ENCODE measurements at places on chromosomes 11 and 22.
A peak's percentile ranks its signal among the peaks of the same experiment; 100 is the strongest.

DNA sequence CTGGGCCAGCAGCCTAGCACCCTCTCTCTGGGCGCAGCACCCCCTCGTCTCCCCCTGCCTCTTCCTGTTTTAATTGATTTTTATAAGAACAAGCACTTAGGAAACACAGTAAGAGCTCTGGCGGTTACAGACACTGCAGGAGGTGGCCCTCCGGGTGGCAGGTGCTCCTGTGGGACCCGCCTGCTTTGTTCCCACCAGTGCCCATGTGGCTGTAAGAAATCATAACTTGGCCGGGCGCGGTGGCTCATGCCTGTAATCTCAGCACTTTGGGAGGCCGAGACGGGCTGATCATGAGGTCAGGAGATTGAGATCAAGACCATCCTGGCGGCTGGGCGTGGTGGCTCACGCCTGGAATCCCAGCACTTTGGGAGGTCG, 18.4 kb downstream of the TSPAN4 start:
- no peak for DNase-seq

DNA sequence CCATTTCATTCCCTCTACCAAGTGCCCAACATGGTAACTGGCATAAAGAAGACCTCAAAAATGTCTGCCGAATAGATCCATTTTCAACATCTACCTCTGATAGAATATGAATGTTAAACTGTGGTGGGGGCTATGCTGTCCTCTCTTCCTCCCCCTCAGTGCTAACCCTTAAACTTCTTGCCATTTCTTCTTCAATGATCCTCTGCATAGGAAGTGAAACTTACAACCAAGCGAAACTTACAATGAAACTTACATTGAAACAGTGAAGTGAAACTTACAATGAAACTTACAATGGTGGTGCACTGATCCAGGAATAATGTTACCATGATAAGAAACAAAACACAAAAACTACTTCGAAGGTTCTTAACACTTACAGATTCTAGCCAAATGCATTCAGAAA, 4.7 kb downstream of the RTCB start:
- no peak for DNase-seq

DNA sequence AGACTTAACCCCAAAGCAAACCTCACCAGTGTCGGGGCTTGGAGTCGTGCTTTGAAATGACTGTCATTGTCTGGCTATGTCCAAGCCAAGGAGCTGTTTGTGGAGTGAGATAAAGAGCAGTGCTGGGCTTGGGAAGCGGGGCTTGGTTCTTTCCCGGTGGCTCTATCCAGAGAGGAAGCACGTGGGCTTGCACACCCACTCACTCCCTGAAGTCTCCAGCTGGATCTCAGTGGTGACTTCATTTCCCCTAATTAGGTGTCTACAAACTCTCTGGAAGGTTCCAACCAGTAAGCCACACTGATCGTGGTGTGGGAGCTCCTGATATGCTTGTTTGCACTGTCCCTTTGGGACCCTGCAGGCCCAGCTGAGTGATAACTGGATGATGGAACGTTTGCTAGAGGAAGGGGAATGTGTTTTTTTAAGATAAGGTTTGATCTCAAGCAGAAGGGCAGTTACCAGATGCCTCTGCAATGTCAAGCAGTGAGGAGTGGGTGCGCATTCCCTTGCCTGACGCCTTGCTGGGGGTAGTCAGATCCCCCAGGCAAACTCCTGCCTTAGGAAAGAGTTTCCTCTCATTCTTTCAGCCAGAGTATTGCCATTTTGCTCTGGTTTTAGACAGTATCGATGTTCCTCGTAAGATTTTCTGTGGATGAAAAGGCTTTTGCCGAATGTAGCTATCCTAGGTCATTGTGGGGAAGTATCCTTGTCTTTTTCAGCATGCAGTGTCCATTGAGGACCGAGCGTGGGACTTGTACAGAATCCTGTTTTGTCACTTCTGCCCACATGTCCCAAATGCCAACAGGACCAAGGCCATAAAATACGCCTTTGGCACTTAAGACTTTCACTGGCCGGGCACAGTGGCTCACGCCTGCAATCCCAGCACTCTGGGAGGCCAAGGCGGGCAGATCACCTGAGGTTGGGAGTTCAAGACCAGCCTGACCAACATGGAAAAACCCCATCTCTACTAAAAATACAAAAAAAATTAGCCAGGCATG, 90.9 kb downstream of the MICAL2 start:
- no peak for DNase-seq

DNA sequence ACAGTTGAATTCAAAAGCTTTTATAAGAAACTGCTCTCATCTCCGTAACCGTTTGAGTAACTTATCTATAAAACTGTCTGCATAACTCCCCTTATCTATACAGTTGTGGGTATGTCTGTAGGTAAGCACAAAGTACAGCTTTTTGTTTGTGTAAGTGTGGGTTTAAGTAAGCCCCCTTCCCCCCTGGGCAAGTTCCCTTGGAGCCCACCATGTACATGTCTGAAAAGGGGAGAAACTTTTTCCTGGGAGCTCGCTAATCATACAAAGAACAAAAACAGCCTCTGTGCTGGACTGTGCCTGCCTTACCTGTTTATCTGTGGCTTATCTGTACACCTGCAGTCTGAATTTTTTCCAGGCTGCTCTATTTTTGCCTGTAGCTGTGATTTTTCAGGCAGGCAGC, 36.3 kb upstream of the TMEM45B start:
- no peak for DNase-seq

GRCh38 chr11:116300232-116300631, 472.6 kb downstream of the BUD13 start:
- DNase-seq: no peak

GRCh38 chr11:73308961-73309919, 1.2 kb downstream of the ARHGEF17 start:
- DNase-seq: peak; percentile 94

GRCh38 chr11:43578346-43579170, 102.0 kb upstream of the HSD17B12 start:
- no peak for DNase-seq

DNA sequence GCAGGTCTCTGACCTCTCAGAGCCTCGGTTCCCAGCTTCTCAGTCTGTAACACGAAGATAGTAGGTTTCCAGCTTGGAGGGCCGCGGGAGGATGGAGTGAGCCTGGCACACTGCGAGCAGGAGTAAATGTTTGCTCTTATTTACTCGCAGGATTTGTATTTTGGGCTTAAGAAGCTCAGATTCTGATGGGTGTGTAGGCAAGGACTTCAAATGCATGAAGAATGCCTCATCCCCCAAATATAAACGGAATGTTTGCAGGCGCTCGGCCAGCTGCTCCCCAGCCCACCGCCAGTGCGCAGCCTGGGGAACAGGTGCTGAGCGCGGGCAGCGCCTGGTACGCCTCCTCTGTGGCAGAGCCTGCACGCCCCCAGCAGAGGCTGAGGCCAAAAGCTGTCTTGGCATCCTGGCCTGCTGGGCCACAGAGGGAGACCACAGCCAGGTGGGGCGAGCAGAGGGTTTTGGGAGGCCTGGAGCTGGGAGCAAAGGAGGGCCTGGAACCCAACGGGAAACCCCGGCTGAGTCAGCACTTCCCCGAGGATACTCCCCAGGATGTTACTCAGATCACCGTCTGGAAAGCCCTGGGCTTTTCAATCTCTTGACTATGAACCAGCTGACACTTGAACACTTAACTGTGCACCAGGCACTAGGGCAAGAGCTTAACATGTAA, 9.4 kb downstream of the EHD1 start:
- DNase-seq: no peak

DNA sequence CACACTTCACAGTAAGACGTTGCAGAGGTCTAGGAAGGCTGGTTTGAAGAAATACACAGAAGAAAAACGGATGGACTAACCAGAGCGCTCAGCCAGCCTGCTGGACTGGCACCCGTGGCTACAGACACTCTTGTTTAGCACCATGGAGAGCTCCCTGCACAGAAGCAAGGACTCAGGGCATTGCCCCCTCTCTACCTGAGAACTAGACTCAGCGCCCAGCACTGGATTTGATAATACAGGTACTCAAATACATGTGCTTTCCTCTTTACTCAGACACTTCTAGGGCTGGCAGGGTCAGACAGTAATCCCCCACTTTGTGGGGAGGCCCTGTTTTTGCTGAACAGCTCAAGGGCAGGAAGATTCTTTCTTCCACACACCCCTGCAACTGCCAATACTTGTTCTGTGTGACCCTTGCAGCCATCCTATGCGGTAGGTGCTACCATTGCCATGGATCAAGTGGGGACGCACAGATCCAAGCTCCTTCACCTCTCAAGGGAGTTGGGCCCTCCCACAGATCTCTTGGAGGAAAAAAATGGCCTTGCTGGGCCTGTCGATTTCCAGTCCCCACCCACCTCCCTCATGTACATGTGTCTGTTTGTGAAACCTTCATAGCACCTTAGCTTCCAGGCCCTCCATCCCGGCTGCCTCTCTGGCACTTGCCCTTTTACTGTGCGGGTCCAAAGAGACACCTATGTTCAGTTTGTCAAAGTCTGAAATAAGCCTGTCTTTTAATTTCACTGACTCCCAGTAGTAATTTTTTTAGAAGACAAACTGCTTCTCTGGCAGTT, 5.1 kb upstream of the P2RX6 start:
- no peak for DNase-seq

DNA sequence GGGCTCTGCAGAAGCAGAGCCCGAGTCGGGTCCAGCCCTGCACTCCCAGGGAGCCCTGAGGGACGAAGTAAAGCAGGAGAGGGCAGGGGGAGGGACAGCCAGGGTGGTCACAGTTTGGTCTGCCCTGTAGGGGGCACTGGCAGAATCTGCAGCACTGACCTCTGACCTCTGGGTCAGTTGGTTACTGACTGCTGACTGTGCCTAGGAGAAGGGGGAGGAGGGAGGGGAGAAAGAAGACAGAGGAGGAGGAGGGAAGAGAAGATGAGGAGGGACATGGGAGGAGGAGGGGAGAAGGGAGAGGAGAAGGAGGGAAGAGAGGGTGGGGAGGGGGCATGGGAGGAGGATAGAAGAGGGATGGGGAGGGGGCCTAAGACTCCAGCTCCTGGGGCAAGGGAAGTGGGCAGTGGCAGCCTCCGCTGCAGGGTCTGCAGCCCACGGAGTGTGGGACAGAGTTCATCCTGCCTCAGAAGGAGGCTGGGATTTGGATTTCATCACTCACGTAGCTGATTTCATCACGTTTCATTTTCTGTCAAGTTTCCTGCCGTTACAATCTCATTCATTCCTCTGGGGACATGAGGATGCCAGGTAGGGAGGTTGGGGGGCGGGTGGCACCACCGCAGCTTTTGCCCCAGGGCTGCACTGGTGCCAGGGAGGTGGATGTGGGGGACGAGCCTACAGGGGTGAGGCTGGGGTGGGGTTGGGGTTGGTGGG, 55.2 kb downstream of the FLRT1 start:
- DNase-seq: no peak

GRCh38 chr11:64131683-64132190, 34.2 kb downstream of the MACROD1 start:
- peak; percentile 67 for DNase-seq

- DNase-seq: peak; percentile 19
Measured at GRCh38 chr22:49211176-49211575, 616.5 kb downstream of the BRD1 start.

DNA sequence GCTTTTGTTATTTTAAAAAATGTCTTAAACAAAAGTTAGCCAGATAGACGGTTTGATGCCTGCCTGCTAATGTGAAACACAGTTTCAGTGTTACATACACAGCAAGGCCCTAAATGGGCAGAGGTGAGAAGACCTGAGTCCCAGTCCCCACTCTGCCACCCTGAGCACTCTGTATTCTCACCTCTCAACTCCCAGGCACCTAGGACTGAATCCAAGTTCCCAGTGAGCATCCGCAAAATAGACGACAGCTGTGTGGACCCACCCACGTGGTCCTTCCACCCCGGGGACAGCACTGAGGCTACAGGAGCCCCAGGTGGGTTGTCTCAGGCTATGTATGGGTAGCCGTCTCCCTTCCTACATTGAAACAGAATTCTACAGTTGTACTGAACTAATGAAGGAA, 111.5 kb downstream of the RPL27A start:
- DNase-seq: no peak

- DNase-seq: no peak
Measured at GRCh38 chr11:112558691-112559090, 298.0 kb upstream of the PLET1 start.

DNA sequence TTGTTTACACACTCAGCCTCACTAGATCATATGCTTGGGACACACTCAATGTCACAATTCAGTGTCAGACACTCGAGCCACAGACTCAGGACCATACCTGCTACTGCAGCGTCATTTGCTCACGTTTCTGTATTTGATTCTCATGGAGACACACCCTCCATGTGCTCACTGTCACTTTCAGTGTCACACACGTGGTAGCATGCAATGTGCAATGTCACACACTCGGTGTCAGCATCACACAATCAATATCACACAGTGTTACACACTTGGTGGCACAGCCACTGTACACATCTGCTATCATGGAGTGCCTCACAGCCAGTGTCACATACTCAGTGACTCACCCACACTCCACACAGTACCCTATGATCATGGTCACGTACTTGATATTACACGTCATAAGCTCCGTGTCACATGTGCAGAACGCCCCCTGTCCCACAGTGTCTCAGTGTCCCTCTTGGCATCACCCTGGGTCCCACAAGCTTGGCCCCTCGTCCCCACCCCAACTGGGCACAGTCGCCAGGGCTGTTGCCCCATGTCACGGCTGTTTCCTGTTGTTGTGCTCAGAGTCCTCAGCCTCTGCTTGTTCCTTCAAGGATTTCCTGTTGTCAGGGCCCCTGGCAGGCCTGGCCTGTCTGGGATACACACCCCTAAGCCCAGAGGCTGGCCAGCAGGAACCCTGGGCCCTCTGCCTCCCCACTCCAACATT, 49.6 kb downstream of the PDE2A start:
- no peak for DNase-seq

GRCh38 chr22:23752750-23753149, 1.5 kb downstream of the VPREB3 start:
- DNase-seq: no peak

- DNase-seq: no peak
Measured at GRCh38 chr11:59184691-59185339, 12.9 kb downstream of the DTX4 start.

DNA sequence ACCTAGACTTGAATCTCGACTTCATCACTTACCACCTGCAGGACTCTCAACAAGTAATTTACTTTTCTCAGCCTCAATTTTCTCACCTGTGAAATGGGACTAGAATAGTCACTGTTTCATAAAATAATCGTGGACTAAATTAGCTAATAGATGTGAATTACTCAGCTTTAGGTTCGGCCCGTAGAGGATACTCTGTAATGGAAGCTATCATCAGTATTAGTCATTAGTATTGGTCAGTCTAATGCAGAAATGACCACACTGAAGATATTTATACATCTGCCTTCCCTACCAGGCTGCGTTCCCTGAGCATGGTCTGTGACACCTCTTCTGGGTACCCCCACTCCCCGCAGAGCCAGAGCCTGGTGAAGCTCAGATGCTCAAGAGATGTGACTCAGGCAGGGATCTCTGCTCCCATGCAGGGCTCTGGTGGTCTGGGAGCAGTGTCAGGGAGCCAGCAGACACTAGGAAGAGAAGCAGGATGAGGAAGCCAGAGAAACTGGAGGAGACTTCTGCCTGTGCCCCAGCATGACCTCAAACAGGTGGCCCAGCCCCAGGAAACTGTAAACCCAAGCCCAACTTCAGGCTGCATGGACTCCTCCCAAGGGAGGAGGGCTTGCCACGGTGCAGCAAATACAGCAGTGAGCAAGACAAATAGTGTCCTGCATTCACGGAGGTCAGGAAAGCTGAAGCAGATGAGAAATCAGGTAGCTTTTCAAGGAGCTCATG, 88.0 kb upstream of the E2F8 start:
- DNase-seq: no peak

- no peak for DNase-seq
Measured at GRCh38 chr11:33171251-33171650, 10.0 kb upstream of the CSTF3 start.

GRCh38 chr11:66721939-66722338, 7.1 kb downstream of the SPTBN2 start:
- DNase-seq: no peak
